ENCODE measurements at places on chromosomes 2 and 18. TPM values are rescaled to one million over a fixed set of nuclear protein-coding genes. Genes with fewer than 3 reads are reported as not detected.
A peak's percentile ranks its signal among the peaks of the same experiment; 100 is the strongest.

DNA sequence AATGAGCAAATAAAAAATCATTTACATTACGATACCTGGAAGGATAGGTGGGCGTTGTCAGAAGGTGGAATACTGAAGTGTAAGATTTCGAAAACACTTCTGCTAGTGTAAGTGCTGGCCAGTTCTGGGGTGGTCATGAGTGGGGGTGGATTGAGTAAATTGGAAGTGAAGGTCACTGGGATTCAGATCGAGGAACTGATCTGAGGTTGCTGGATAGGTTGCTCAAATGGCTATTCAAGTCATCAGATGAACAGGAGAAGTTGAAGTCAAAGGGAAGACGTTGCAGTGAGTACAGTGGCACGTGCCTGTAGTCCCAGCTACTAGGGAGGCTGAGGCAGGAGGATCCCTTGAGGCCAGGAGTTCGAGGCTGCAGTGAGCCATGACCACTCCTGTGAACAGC is 95.7 kb downstream of the MALT1 start:
- DNase-seq: no peak

DNA sequence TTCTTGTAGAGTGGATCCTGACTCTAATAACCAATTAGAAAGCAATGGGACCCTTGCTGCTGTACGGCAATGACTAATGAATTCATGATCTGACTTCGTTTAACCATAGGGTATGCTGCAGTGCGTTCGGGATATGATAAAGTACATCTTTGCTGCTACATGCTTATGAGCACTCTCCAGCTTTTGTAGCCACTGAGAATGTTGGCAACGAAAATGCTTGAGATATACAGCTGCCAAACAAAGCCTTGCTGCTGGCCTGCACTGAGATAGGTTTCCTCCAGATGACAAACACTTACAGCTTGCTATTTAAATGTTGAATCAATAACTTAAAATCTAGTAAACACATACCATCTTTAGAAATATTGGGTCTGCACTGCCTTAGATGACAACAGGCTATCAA is 372.4 kb upstream of the SLC8A1 start:
- peak; percentile 9 for DNase-seq

- no peak for DNase-seq
Observed at GRCh38 chr18:58223717-58224424, 179.8 kb downstream of the NEDD4L start.

GRCh38 chr18:22434973-22435608 is 17.4 kb upstream of the CTAGE1 start:
- DNase-seq: no peak

DNA sequence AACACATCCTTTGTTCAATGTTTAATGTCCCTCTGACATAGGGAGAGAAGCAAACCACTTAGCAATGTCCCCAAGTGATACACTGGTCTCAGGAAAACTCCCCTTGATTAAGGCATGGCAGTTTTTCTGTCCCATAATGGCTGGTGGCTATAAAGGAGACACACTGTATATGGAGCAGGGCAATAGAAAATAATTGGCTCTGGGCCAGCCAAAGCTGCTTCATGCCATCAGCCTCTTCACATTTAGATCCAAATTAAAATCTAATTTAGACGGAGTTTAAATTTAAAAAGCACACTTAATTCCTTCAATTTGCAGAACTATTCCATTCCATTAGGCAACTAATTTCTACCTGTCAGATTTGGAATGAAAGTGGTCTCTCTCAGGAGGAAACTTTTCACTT is 638.1 kb downstream of the DSC3 start:
- DNase-seq: no peak

GRCh38 chr2:119760237-119760955 is 674 bp downstream of the PTPN4 start:
- DNase-seq: no peak

GRCh38 chr2:115115135-115115534 is 672.7 kb downstream of the DPP10 start:
- no peak for DNase-seq

DNA sequence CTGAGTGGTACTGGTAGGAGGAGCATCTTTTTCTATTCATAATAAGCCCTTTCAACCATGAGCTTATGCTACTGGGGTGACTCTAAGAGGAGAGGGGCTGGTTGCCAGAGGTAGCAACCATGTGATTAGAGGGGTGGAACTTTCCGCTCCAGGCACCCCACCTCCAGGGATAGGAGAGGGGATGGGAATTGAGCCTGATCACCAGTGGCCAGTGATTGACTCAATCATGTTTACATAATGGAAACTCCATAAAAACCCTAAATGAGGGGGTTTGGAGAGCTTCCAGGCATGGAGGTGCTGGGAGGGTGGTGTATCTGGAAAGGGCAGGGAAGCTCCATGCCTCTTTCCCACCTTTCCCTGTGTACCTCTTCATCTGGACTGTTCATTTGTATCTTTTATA is 46.6 kb upstream of the RHOB start:
- DNase-seq: no peak

GRCh38 chr2:36634981-36635597 is 37.1 kb upstream of the FEZ2 start:
- no peak for DNase-seq

DNA sequence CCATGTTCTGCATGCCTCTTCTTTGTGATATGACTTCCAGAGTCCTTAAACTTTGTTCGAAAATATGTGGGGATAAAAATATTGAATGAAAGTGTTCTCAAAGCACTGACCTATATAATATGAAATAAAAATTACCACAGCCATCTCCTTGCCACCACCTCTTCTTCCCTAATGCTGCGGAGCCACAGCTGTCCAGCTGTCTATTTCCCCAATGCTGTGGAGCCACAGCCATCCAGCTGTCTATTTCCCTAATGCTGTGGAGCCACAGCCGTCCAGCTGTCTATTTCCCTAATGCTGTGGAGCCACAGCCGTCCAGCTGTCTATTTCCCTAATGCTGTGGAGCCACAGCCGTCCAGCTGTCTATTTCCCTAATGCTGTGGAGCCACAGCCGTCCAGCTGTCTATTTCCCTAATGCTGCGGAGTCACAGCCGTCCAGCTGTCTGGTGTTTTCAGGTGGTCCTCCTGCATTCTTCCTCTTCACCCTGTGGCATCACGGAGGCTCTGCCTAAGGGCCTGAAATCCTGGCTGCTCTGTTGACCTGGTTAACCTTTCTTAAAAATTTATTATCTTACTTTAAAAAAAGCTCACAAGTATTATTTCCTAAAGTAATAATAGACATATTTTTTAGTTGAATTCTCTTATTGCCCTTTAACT is 266.1 kb upstream of the MEX3C start:
- no peak for DNase-seq

DNA sequence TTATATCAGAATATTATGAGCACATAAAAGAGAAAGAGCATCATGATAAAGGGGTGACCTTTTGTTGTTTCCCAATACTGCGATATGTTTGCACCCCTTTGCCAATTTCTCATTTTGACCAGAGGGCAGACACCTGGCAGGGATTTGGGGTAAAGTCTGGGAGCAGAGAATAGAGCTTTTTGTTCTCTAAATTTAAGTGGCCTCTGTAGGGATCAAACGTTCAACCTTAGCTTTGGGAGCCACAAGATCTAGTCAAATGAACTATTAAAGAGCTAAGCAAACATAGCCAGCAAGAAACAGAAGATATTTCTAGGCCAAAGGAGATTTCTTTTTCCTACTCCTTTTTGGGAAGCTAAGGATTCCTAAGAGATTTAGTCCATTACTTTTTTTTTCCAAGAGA is 1.1 kb upstream of the MSTN start:
- DNase-seq: no peak

DNA sequence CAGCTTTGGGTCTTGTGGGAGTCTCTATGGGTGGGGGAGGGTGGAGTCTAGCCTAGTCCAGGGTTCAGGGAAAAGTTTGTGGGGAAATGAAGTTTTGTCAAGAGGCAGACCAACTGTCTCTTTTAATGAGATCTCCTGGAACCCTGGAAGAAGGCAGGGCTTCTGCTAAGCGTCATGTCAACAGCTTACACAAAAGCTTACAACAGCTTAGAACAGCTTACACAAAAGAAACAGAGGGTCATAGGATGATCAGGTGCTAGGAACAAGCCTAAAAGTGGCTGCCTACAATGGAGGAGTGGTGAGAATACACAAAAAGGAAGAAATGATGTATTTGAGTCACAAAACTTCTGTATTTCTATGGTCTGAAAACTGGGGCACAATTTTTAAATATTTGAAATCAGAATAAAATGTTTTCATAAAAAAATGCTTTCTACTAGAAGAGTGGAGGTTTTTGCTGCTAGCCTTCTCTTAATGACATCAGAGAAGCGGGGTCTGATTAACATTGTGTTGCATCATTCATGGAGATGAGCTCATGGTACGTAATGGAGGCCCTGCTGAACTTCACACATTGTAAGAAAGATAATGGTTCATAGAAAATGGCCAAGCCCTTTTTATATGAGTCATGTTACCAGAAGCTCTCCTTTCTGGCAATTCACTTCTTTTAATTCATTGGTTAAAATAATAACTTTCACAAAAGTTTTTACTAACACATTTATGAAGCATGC is 351.0 kb downstream of the PIK3C3 start:
- DNase-seq: no peak

SRD5A2 gene
- polyA plus RNA-seq: not detected

DSG1 gene
- 0.88 TPM for polyA plus RNA-seq

UBXN4 gene
- polyA plus RNA-seq: 66.9 TPM
